AG09309 (cell line): ENCODE measurements at places on chromosomes 6 and 20.

GRCh38 chr6:90362318-90362717 lies 65.7 kb upstream of the BACH2 start:
- DNase-seq: no peak

- DNase-seq: no peak
These were observed 2.0 kb downstream of the ARMH2 start for GRCh38 chr6:24796616-24797290.

DNA sequence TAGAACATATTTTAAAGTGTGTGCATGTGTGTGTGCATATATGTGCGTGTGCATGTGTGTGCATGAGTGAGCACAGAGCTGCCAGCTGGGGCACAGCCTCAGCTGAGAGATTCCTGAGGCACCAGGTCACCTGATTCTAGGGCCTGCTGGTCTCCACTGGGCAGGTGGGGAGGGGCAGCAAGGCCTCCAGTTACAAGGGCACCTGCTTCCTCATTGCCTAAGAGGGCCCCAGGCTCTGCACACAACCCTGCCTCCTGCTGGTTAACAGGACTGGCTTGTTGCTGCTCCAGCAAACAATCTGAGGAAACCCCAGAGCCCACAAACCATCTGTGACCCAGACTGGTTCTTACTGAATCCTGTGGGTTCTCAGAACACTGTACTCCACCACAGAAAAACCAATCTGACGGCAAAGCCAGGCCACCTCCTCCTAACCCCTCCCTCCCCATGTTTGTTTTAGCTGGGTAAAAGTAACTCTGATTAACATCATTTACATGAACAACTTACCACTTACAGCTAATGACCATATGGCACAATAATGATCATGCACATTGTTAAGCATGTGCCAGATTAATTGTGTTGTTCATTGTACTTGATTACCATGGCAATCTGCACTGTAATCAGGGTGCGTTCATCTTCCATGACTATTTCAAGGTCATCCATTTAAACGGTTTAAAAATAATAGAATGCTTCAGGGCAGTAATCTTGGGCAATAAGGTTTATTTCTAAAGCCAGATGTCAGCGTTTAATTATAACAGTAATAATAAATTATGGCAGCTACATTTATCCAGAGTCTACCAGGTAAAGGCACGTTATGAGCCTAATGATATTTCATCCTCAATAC lies 23.1 kb upstream of the UBE2J1 start:
- DNase-seq: no peak

DNA sequence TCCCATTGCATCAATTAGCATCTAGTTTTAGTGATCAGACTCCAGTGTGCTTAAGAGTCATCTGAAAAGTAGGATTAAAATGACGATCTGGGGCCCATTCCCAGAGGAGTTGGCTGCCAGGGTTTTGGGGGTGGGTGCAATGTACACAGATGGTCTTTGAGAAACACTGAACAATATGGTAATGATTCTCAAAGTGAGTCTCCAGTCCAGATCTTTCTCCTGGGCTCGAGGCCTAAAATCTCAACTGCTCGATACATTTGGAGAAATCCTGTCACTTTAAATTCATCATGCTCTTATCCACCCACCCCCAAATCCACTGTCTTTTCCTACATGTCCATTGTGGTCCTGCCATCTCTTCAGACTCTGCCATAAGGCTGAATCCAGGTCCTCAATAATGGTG lies 80.7 kb upstream of the MYLIP start:
- no peak for DNase-seq

DNA sequence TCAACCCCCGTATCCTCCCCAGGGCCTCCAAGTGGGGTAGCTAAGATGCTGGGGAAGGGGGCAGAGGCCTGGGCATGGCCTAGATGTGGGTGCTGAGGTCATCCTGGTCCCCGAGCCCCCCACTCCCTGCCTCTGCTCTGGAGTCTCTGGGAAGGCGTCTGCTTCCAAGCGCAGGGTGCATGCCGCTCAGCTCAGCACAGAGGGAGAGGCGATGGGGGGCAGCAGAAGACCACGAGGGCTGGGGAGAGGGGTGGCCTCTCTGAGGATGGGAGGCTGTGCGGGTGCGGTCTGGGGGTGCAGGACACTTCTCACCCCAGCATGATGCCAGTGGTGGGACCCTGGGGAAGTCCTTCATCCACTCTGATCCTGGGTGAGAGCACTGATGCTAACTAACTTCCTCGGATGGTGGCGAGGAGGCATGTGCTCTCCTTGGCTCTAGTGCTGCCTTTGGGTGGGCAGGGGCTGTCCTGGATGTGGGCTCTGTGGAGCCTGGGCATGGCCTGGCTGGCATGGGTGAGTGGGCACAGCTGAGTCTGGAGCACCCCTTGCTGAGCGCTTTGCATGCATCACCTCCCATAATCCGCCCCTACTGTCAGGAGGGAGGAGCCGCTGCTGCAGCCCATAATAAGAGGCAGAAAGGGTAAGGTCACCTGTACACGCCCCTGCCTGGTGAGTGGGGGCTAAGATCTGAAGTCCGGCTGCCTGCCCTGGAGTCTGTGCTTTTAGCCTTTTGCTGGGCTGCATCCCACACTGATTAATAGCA lies 34.7 kb downstream of the EFCAB8 start:
- no peak for DNase-seq

GRCh38 chr6:11478586-11478985 lies 59.0 kb upstream of the TMEM170B start:
- DNase-seq: no peak

- DNase-seq: peak; percentile 91
These were observed 36.5 kb upstream of the MLN start for GRCh38 chr6:33840048-33840926.

DNA sequence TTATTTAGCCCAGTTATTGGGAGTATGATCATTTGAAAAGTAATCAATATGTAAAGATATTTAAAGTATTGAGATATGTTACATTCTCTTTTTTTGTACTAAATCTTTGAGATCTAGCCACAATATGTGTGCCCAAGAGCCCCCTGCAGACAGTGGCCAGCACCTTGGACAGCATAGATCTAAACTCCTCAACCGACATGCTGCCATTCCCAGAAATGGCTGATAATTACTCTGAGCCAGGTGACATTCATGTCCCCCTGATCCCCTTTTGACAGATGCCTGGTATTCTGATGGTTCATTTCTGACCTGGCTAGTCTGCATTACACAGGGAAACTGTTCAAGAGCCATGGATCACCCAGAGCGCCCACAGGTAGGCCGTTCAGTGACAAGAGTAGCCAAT lies 177.1 kb downstream of the ZDHHC14 start:
- DNase-seq: no peak

DNA sequence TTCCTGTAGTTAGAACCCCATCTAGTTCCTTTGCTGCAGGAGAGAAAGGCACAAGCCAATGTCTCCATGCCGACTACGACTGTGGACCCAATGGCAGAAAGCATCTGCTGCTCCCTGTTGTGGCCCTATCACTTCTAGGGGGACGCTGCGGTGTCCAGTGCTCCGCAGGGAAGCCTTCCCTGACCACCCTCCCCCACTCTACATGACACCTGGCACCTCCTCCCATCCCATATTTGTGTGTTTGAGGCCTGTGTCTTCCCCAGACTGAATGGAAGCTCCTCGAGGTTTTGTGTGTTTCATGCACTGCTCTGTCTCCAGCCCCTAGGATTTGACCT lies 159.5 kb downstream of the DTNBP1 start:
- DNase-seq: no peak

DNA sequence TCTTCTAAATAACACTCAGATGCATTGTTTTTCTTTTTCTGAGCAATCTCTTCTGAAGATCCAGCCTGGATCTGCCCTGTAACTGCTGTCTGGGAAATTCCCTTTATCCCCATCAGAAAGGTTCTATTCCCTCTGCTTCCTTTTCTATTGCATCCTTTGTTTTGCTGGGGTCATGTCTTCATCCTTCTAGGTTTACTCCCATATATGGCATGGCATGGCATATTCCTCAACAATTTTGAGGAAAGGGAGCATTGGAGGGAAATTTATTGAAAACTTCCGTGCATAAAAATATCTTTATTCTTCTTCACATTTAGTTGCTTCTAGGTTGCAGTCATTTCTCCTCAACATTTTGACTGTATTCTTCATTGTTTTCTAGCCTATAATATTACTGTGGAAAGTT lies 47.2 kb downstream of the ADGRF1 start:
- DNase-seq: no peak

DNA sequence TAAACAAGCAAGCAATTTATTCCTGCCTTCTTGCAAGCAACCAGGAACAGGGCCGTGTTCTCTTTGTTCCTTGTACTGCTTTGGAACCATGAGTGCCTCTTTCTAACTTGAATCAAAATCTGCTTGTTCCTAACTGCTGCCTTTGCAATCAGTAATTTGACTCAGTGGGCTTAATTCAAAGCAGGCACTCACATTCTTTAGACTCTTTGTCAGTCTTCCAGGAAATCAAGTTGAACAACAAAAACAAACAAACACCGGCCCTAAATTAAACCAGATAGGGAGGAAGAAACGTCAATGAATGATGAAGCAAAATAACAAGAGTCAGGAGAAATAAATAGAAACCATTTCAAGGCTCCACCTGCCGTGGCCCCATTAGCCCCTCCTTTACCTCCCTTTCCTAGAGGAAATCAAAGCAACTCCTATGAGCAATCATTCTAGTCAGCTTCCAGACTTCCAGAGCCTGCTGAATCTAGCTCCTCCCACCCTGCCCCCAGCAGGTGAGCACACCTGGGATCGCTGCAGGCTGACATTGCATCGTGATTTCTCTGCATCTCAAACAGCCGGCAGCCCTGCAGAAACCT lies 582.2 kb upstream of the FLRT3 start:
- no peak for DNase-seq

DNA sequence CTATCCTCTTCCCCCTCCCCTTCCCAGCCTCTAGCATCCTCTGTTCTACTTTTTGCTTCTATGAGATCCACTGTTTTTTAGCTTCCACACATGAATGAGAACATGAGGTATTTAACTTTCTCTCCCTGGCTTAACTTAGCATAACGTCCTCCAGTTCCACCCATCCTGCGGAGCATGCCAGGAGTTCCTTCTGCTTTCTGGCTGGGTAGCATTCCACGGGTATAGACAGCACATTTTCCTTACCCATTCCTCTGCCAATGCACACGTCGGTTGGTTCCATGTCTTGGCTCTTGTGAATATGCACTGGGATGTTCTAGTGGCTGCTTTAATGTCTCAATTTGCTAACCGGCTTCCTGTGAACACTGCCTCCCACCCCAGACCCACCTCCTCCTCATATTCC lies 13.2 kb upstream of the CCR6 start:
- no peak for DNase-seq

GRCh38 chr6:77292564-77293546 lies 170.4 kb downstream of the HTR1B start:
- DNase-seq: peak; percentile 75

GRCh38 chr6:101444717-101445116 lies 51.2 kb downstream of the GRIK2 start:
- DNase-seq: no peak

GRCh38 chr6:7723041-7723447 lies 2.9 kb upstream of the BMP6 start:
- DNase-seq: peak; percentile 61

GRCh38 chr6:126625019-126625418 lies 285.1 kb downstream of the CENPW start:
- no peak for DNase-seq

GRCh38 chr20:62296724-62297448 lies 5.9 kb upstream of the ADRM1 start:
- DNase-seq: no peak

GRCh38 chr6:122114717-122115116 lies 284.7 kb upstream of the HSF2 start:
- no peak for DNase-seq

DNA sequence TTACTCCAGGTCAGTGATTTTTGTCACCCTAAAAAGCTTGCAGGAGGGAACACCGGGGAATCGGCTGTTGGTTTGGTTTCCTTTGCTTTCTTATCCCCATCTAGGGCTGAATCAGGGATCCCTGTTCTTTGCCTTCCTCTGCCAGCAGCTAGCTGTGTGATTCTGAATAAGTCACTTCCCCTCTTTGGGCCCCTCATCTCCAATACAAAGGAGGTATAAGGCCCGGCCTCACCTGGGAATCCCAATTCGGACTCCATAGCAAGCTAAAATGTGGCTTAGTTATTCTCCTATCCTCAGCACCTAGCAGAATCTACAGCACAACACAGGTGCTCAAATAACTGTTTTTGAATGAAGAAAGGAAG lies 18.5 kb upstream of the ARMC12 start:
- DNase-seq: no peak

GRCh38 chr20:40547483-40548091 lies 141.4 kb downstream of the MAFB start:
- DNase-seq: no peak

DNA sequence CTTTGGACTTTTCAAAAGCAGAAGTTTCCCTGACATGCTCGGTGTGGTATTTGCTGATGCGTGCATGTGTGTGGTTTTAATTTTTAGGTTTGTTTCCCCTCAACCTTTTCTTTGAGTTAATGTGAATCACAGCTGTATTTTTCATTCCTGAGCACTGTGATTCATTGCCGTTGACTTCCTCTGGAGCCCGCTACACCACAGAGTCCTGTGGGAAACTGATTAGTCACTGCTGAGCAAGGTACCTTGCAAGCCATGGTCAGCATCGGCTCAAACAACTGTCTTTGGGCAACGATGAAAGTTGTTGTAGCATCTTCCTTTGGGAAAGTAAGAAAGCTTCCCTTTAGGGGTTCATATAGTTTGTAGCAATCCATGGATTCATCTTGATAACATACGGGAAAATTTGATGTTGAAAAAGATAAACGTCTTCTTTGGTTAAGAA lies 57.5 kb downstream of the RIN2 start:
- DNase-seq: peak; percentile 97

DNA sequence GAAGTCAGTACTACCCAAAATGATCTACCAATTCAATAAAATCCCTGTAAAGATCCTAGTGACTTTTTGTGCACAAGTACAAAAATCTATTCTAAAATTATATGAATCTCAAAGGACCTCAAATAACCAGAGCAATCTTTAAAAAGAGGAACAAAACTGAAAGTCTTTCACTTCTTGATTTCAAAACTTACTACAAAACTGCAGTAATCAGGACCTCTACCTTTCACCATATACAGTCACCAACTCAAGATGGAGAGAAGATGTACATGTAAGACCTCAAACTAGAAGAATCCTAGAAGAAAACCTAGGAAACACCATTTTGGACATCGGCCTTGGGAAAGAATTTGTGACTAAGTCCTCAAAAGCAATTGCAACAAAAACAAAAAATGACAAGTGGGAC lies 109.5 kb upstream of the CD93 start:
- no peak for DNase-seq

GRCh38 chr6:5469101-5469846 lies 208.0 kb downstream of the FARS2 start:
- no peak for DNase-seq

DNA sequence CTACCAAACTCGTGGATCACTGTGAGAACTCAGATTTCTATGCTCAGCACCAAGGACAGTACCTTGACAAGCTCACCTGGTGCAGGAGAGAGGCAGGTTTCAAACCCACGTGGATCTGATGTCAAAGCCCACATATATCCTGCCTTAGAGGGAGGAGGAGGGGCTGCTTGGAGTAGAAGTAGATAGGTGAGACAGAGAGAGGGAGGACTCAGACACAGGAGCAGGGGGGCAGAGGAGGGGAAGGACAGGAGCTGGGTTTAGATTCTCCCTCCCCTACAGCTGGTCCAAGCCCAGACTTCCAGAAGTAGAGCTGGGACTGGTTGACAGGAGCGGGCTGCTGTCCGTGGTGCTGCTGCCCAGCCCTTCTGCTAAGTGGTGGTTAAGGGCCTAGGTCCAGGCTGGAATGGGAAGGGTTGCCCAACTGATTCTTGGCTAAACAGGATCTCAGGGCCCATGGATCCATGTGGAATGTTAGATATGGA lies 77.5 kb downstream of the CDH22 start:
- DNase-seq: no peak

GRCh38 chr6:95882371-95882770 lies 133.4 kb upstream of the FUT9 start:
- no peak for DNase-seq

- no peak for DNase-seq
These were observed 193.9 kb downstream of the ZDHHC14 start for GRCh38 chr6:157574851-157575424.
